ENCODE measurements at places on chromosomes 13 and 19.
A peak's percentile ranks its signal among the peaks of the same experiment; 100 is the strongest.

GRCh38 chr13:51815848-51816247 is 11.9 kb upstream of the DHRS12 start:
- DNase-seq: no peak

- peak; percentile 34 for DNase-seq
Measured at GRCh38 chr19:49151267-49152118, 3.7 kb downstream of the HRC start.

DNA sequence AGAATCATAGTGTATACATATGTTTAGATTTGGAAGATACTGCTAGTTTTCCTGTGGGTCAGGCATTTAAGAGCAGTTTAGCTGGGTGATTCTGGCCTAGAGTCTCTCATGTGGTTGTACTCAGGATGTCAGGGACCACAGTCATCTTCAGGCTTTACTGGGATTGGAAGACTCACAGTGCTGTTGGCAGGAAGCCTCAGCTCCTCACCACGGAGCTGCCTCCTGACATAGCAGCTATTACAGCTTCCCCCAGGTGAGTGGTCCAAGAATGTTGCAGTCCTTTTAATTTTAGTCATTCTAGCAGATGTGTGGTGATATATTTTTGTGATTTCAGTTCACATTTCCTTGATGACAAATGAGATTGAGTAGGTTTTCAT is 16.9 kb upstream of the GPR18 start:
- DNase-seq: peak; percentile 49

- no peak for DNase-seq
Measured at GRCh38 chr13:62626771-62627170, 1211.1 kb upstream of the PCDH20 start.

GRCh38 chr13:51862957-51863356 is 1.2 kb downstream of the CCDC70 start:
- no peak for DNase-seq

DNA sequence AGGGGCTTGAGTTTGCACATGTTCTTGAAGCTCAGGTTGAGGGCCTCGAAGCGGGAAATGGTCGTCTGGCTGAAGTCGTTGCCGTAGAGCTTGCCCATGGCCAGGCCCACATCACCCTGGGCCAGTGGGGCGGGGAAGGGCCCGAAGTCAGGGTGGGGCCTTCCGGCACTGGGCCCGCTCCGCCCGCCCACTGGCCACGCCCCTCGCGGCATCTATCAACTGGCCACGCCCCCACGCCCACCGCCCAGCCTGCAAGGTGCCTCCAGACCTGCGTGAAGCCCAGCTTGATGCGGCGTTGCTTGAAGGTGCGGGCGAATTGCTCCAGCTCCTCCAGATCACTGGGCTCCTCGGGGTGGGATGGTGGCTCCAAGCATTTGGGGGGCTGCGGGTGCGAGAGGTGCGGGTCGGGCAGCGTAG is 19.9 kb downstream of the ZNF574 start:
- DNase-seq: no peak

- DNase-seq: peak; percentile 85
Measured at GRCh38 chr13:45472171-45472705, 7.5 kb downstream of the COG3 start.

DNA sequence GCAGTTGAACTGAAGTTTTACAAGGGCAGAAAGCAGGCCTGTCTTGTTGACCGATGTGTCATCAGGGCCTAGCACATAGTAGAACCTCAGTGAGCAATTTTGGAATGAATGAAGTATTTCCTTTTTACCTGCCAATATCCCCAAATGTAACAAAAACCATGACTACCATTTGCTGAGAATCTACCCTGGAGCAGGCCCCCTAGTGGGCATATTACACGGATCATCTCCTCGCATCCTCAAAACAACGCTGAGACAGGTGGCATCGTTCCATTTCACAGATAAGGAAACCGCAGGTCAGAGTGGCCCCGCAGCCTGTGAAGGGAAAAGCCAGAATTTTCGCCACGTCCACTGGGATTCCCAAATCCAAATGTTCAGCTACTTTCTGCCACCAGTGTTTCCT is 77.9 kb downstream of the CACNA1A start:
- peak; percentile 5 for DNase-seq

DNA sequence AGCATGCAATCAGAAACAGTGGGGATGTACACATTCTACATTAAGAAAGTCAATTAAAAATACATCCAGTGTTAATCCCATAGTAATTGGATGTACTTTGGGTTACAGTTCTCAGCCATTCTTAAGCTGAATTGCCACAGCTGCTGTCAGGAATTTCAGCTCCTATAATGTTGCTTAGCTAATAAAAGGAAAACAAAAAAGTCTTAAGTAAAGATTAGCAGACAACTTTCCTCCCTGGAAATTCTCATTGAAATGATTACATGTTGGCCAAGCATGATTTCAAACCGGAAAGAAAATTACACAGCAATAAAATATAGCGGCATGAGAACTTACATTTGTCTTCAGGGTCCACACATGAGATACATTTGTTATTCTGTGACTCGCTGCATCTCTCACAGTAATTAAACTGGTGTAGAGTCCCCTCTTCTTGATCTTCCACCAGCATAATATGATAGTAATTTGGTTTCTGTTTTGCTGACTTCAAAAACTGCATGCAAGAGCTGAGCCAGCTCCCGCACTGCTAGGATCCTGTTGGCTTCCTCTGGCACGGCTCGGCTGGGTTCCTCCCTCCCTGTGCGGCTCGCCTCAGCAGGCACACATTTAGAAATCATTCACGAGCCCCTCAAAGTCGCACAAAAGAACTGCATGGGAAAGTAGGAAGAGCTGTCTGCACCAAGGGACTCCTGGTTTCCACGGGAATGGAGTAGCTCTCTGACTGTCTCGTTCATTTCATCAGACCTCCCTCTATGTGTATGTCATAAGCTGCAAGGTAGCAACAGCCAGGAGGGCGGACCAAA is at the start of gene HTR2A:
TSS of gene HTR2A (minus strand) at position 713 of the 797 bp plus-strand sequence. CDS start 1,147 bp downstream, outside the sequence.
- DNase-seq: peak; percentile 45

DNA sequence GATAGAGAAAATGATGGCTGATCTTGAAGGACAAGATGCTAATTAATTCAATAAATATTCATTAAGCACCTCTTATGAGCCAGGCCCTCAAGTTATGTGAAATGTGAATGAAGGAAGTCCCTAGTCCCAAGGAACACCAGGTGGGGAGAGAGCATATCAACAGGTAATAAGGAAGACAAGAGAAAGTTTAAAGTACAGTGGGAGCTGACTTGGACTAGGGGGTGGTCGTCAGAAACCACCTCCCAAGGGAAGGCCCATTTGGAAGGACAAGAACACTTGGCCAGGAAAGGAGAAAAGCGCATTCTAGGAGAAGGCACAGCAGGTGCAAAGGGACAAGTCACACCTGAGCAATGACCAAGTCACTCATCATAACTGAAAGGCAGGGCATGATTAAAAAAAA is 72.7 kb downstream of the DOCK9 start:
- no peak for DNase-seq

- peak; percentile 44 for DNase-seq
Measured at GRCh38 chr19:48511800-48512503, at the start of gene LMTK3. LMTK3 (minus strand) TSS chr19:48511835; CDS start chr19:48511576, 259 bp downstream.

GRCh38 chr13:30829145-30829832 is 76.8 kb upstream of the MEDAG start:
- peak; percentile 99 for DNase-seq

DNA sequence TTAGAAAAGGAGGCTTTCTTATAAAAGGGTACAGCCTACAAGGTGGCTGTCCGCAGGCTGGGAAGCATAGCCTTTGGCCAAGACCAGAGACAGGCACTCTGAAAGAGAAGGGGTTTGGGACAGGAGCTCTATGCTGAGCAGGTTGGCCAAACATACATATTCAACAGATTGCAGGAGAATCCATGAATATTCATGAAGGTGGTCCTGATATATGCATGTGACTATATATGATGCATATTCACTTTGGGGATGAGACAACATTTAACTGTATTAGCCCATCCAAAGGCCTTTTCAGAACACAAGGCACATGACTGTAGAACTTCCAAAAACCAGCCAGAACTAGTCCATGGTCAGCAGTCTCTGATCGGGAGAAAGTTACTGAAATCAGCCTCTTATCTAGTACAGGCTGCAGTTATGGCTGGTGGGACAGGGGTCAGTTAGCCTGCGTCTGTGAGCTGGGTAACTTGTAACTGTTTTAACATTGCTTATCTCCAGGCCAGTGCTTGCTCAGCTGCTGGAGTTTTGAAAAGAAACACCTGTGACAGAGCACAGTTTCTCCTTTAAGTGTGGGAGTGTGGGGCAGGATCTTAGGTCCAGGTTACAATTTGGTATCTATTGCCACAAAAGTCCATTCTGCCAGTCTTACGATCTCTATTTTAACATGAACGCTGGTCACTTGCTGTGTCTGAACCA is 924.2 kb downstream of the UQCRFS1 start:
- no peak for DNase-seq

DNA sequence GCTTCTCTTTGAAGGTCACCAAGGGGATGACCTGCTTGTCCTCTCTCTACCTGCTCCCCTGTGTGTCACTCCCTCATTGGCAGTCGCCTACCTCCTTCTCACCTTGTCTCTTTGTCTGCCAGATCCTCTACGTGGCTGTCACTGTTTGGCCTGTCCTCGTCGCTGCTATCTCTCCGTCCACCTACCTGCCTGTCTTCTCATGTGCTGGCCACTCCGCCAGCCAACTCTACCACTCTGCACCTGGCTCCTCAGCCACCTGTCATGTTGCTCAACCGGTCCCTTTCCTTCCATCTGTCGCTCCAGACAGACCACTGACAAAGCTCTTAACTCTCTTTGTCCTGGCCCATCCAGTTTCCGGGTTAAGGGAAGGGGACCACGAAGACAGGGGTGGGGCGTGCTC is at the start of gene KLK12:
TSS of gene KLK12 (minus strand) at position 299 of the 400 bp plus-strand sequence. CDS start 381 bp downstream, outside the sequence.
- no peak for DNase-seq
